ENCODE measurements at places on chromosomes 7 and 10.

DNA sequence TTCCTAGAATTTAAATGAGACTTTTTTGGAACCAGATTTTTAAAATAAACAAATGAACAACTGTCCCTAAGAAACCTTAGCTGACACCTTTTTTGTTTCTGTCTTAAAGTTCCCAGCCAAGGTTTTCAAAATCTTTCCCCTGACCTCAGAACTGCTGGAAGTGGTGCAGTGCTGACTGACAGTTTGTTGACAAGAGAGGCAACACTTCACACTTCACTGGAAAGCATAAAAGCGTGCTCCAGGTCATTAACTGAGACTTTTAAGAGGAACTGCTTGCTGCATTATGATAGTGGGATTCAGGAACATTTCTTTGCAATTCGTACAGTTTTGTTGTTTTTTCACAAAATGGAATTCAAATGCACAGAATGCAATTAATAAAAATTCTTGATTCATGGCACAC is 36.2 kb downstream of the SYPL1 start:
- DNase-seq, result no peak

- no peak for DNase-seq
Measured at GRCh38 chr7:108203537-108203936, 73.4 kb upstream of the LAMB4 start.

DNA sequence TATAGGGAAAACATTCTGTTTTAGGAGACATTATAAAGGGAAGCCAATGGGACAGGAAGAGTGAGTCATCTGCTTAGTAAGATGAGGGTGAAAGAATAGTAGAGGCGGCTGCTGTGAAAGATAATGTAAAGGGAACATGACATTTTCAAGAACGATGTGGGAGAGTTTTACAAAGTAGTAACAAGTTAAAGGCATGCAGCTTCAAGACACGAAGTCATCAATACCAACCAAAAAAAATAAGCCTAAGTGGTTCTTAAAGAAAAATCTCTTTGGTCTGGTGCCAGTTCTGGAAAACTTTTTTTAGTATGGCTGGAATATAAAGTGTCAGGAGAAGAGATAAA is 6.1 kb downstream of the GSTO1 start:
- no peak for DNase-seq

GRCh38 chr7:44750921-44751571 is 2.4 kb downstream of the ZMIZ2 start:
- DNase-seq, result peak; percentile 86

DNA sequence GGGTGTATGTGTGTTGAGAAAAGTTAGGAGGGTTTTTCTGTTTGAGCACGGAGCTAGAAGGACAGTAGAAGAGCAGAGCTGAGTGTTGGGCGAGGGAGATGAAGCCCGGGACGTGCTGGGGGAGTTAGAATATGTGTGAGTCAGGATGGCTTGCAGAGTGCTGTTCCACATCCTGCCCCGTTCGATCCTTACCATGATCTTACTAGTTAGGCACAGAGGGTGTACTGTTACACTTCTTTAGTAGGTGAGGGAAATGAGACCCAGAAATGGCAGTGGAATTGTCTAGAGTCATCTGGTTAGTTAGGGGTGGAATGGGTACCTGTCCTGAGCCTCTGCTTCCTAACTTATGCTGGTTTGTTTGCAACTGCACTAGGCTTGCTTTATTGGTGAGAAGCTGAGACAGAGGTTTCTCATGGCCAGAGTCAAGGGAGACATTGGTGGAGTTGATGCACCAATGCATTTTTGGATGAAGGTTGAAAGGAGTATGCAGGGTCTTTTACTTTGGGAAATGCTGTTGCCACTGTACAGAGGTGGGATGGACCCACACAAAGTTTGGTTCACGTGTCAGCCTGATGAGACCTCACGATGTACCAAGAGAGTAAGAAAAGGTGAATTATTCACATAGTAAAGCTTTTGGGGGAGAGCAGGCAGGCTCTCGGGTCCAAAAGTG is 42.4 kb downstream of the CCNY start:
- no peak for DNase-seq

DNA sequence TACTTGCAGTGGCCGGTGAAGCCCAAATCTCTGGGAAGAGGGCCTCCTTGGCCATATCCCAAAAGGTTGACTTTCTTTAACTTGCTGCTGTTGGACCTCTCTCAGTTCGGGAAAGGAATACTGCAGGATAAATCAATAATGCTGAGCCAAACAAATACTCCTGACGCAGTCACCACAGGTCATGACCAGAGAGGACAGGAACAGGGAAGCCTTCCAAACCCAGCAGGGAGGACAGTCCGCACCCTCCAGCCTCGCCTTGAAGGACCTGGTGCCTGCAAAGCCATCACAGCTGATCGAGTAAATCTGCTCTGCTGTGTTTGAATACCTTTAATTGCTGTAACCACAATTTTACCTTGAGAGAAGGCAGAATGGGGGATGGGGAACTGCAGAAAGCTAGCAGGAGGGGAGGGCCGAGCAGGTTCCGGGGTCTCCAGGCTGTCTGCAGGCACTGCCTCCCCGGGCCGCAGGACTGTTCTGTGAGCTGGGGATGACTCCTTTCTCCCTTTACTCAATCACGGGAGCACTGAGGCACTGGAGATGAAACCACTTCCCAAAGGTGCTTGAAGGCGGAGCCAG is 20.8 kb upstream of the INSIG1 start:
- DNase-seq, result peak; percentile 39

DNA sequence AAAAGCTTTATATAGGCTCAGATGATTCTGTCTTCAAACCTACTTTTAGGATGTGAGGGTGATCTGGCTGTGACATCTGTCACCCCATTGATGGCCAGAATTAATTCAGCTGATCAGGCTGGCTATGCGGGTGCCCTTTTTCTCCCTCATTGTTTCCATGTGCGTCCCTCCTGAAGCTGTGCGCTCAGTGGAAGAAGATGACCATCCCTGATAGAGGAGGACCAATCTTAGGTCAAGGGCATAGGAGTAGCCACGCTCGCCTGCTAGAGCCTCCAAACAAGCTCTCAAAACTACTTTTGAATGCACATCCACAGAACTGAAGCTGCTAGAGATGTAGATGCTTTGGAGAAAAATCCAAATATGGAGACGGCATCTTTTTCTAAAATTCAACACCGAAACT is 48.7 kb downstream of the MYPN start:
- DNase-seq, result no peak

- no peak for DNase-seq
Measured at GRCh38 chr10:121521794-121522556, 76.3 kb downstream of the FGFR2 start.

DNA sequence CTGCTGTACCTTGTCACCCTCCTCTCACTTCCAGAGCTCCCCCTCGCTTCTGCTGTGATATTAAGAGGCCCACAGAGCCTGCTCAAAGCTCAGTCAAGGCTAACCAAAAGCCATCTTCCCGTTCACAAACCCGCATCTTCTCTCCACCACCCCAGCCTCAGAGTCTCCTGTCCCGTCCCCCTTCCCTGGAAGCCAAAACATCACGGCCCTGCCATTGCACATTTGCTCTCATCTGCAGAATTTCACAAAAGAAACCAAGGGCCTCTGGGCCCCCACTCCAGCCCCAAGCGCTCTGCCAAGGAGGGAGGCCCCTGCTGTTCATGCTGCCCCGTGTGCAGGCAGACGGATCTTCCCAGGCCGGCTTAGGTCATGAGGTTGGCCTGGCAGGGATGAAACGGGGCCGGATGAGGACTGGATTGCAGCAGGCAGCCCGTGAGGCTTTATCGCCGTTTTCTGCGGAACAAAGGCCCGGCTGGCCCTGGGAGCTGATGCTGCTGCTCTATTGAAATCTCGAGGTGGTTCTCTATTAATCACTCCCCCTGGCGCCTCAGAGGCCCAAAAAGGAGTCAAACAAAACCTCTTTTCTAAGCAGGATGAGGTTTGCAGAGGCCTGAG is 31.6 kb upstream of the FOXK1 start:
- no peak for DNase-seq

GRCh38 chr7:27661811-27662489 is 733 bp downstream of the HIBADH start:
- peak; percentile 67 for DNase-seq

DNA sequence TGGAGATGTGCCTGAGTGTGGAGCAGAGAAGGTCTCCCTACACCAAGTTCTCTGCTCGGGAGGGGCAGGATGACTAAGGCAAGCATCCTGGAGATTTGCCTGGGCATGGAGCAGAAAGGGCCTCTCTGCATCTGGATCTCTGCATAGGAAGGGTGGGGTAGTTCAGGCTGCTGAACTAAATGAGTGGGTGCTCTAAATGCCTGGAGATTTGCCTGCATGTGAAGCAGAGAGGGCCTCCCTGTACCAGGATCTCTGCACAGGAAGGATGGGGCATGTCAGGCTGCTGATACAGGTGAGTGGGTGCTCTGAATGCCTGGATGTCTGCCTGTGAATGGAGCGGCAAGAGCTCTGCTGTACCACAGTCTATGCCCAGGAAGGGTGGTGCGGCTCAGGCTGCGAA is 680.7 kb downstream of the SUGCT start:
- DNase-seq, result no peak

DNA sequence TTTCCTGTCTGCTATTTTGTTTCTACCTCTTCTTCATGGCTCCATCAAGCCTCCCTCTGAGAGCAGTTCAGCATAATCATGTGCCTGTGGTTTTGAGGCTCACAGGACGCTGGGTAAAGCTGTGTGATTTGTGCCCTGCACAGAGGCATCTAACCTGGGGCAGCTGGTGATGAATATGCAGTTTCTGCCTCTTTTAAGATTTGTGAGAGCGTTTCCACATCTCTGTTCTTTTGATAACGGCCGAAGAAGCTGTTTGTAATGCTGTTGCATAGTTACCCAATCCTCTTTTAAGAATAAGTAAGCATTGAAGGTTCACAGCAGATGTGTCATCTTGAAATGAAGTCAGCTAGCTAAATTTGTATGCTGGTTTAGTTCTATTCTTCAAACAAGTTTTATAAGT is 45.2 kb downstream of the PNLIPRP3 start:
- DNase-seq, result no peak

DNA sequence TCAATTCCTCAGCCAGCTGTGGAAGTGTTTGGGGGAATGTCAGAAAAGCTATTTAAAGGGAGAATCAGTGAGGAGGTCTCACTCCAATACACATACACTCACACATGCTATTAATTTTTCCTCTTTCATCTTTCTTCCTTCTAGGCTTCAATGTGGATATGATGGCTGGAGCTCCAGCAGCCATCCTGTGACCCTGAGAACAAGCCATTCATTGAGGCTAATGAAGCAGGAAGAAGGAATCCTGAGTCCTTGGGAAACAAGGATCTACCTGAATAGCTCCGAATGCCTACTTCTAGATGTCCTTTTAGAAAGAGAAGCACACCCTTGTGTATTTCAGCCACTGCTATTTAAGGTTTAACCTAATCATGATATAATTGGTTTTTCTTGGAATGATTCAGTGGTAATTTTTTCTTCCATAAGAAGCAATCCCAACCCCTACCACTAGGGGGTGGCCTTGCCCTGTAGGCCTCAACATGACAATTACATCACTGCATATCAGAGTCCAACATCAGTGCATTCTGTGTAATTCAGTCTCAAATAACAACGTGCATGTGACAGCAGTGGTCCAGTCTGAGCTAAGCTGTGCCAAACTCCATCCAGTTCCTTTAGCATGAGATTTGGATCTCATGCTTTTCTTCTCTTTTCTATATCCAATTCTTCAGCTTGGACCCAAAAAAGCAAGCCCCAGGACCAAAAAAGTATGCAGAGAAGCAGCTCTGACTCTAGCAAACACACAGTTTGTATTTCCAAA is 85.3 kb upstream of the ANKRD1 start:
- peak; percentile 84 for DNase-seq

- DNase-seq, result no peak
Measured at GRCh38 chr7:157401567-157402387, 65.0 kb downstream of the DNAJB6 start.

- no peak for DNase-seq
Measured at GRCh38 chr7:21758286-21758685, 187.4 kb downstream of the CDCA7L start.

Measured in activated effector memory CD4-positive, alpha-beta T cell treated with anti-CD3 and anti-CD28 coated beads, Interleukin-2, amount 50 U/mL, for 16 hours (primary cell).